Endodermal cell (in vitro differentiated cells): ENCODE measurements at places on chromosomes 6 and 20. TPM values are rescaled to one million over a fixed set of nuclear protein-coding genes. Genes with fewer than 3 reads are reported as not detected.
A peak's percentile ranks its signal among the peaks of the same experiment; 100 is the strongest.

- no peak for DNase-seq
Measured at GRCh38 chr6:149843051-149843633, 21.0 kb downstream of the LRP11 start.

- DNase-seq = no peak
Measured at GRCh38 chr20:62370115-62370806, 3.1 kb upstream of the LAMA5 start.

DNA sequence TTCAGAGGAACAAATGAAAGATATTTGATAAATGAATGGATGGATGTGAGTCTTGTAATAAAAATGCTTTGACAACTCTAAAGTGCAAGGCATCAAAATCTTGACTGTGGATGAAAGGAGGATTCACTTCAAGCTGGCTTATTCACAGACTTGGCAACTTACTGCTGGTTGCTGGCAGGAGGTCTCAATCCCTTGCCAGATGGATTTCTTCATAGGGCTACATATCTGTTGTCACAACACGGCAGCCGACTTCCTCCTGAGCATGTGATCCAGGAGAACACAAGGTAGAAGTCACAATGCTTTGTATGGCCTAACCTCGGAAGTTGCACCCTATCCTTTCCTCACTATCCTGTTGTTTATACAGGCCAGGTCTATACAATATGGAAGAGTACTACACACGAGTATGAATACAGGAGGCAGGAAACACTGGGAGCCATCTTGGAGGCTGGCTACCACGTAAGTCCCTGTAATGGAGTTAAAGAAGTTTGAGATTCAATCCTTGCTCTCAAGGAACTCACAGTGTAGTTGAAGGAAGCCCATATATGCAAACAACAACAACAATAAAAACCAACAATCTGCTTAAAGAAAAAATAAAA is 97.9 kb downstream of the ID4 start:
- no peak for DNase-seq

DNA sequence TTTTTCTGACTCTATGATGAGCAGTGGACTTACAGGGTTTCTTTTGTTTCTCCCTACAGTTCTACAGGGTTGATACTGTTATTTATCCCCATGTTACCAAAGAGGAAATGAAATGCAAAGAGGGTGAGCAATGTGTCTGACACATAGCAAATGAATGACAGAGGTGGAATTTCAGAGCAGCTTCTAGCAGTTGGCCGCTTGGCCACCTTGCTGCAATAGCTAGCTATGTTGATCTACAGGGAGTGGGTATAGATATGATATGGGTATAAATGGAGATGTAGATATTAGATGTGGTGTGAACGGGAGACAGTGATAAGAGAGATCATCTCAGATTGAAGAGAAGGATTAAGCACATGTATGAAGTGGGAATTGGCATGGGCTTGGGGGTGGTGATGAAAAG is 10.9 kb upstream of the SLC22A3 start:
- no peak for DNase-seq

DNA sequence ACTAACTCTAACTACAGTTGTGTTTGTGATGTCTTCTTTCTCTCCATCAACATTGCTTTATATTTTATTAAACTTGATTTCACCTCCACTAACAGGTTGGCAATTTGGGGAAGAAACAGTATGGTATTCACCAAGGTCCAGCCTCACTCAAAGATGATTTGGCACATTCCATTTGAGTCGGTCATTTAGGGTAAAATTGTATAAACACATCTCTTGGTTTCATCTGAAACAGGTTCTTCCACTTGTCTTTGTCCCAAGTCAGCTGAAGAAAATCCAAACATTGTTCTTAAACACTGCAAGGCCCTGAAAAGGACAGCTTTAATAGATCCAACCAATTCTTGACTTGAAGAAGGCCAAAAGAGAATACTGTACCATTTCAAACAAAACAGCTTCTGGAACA is 104.9 kb upstream of the NT5E start:
- no peak for DNase-seq

GRCh38 chr20:15370370-15370769 is 1033.0 kb upstream of the FLRT3 start:
- DNase-seq = no peak

GRCh38 chr6:40506954-40507353 is 80.2 kb downstream of the LRFN2 start:
- no peak for DNase-seq

- no peak for DNase-seq
Measured at GRCh38 chr6:51675922-51676275, 411.5 kb downstream of the PKHD1 start.

DNA sequence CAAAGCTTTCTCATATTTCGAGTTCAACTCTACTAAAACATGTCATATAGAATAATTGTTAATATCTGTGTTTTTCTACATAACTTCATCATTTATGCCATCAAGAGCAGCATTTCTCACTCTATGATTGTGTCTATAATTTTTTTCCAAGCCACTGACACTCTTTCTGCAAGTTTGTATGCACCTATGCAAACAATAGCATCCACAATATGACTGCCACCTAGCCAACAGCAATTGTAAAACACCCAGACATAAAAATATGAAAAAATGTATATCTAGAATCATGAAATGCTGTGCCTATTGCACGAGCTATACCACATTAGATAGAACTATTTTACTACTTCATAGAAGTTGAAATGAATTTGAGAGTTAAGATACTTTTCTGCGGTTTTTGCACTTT is 286.5 kb upstream of the MARCKS start:
- DNase-seq = no peak

DNA sequence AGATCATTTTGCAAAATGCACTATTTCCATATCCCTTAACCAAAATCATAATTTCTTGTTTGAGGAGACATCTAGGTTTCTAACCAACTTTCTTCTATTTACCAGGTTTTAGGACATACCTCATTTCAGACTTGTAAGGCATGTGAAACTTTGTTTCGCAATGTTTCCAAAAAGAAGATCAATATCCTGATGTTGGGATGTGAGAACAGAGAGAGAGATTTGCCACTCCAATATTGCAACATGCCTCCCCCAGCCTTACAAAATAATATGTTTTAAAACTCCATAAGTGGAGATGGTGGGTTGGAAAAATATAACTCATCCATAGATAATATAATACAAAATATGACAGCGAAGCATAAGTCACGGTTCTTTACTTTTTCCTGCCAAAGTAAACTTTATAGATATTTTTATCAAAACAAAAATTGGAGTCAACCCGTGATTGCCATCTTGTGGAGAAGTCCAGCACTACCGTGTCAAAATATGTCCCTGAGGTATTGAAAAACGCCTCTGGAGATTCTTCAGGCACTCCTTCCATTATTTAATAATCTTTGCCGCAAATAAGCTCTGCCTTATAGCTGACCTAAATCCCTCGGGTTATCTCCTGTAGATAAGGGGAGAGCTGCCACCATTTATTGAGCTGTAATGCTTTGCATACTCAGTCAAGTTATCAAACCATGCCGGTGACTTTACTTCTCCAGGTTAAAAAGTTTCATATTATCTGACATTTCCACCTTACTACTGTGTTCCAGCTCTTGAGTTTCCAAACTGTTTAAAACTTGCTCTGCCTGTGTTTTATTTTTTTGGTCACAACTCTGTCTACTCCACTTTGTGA is 534.2 kb downstream of the HACE1 start:
- DNase-seq = peak; percentile 58

GRCh38 chr20:59631751-59632540 is 27.6 kb downstream of the PHACTR3 start:
- DNase-seq = no peak

GRCh38 chr20:59495894-59496510 is 108.3 kb upstream of the PHACTR3 start:
- DNase-seq = peak; percentile 93

GRCh38 chr20:33908336-33908735 is 85.4 kb upstream of the RALY start:
- no peak for DNase-seq

GRCh38 chr6:15596186-15596896 is 66.5 kb downstream of the DTNBP1 start:
- no peak for DNase-seq

- DNase-seq = no peak
Measured at GRCh38 chr6:110609101-110609500, 132.7 kb upstream of the SLC22A16 start.

DNA sequence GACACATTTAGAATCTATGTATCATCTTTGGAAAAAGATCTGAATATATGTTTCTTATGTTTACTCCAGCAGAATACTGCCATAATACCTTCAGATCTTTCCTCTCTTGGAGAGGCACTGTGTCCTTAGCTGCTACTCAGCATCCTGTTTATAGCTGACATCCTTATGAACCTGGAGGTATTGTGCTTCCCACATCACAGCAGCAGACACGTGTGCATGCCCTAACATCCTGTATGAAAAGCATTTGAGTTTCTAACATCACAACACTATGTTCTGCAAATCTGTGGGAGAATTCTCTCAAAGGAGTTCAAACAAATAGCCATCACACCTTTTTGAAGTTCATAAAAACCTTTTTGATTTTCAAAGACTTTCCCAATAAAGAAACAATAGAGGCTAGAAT is 216.0 kb downstream of the GJA1 start:
- DNase-seq = no peak

GRCh38 chr6:112343390-112343789 is 3.7 kb upstream of the RFPL4B start:
- DNase-seq = no peak

DNA sequence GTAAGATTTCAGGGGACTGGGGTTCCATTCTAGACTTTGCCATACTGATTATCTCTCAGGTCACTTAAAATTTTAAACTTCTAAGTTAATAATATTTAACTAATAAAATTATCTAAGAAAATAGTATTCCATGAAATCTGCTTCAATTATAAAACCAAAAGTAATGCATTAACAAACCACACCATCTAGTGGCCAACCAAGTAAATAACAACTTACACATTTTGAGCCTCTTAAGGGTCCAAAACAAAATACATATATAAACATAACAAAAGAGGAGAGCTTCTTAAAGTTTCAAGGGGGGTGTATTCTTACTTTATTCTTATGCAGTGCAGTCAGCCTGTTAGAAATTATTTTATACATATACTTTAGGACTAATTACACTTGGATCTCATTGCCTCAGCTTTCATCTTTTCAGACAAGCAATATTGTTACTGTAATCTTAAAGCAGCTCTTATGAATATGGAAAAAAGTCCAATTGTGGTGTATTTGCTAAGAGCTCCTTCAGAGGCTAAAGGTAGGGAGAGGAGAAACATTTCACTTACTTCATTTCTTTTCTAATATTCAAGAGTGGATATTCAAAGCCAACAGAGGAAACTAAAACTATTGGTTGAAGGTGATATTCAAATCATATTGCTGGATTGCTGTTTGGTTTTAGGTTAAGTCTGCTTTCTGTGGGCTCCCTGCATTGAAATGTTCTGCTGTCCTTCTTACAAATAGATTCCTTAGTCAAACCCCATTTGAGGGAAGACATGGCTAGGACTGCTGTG is 199.7 kb upstream of the SIM1 start:
- no peak for DNase-seq

DNA sequence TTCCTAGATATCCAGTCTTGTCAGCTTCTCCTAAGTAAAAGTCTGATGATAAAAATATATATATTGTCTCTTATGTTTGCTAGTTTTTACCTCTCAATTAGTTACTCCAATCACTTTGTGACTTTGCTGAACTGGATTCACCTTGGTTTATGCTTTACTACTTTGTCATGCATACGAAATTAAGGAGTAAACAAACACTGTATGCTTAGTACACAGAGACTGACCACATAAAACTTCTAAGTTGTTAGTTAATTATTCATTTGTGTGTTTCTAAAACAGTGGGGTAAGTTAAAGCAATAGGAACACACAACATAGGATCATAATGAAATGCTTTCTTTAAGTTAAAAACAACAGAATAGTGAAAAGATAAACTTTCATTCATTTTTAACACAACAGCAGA is 877.3 kb upstream of the MAP3K7 start:
- DNase-seq = no peak

DNA sequence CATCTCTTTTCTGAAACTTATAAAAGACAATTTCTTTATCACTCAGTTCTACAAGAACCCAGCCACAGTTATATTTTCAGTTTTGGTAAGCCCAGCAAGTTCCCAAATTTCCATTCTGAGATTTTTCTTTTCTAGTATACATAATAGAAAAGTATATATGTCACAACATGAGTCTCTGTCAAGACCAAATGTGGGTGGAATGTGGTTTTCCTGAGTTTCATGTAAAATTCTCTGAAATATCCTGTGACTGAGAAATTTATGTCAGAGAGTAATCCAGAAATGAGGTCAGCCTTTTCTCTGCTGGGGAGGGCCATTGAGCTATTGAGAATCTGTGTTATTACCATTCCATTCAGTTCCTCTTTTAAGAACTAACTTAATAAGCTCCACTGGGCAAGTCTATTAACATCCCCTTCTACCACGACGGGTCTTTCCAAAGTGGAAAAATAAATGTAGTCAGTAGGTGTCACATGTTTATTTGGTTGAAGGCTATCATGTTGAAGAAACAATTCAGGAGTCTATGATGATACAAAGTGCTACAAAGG is 100.7 kb upstream of the HMGN3 start:
- DNase-seq = no peak

- DNase-seq = no peak
Measured at GRCh38 chr6:54204921-54205591, 93.8 kb downstream of the MLIP start.

ADTRP gene
- 0.20 TPM in 1 of 3 replicates, not detected in the others for total RNA-seq

FRK gene
- 0.73 to 2.9 TPM (median 2.8 TPM) in 3 replicates for total RNA-seq

FOXO3 gene
- 20.3 and 21.6 TPM in 2 replicates for total RNA-seq

PPP1R16B gene
- total RNA-seq = 15.3 and 17.6 TPM in 2 replicates

CHMP4B gene
- total RNA-seq = 58.3 to 81.5 TPM (median 78.2 TPM) in 3 replicates

RPL10A gene
- 1,652 and 1,719 TPM in 2 replicates for total RNA-seq

SDC4 gene
- 118 to 286 TPM (median 119 TPM) in 3 replicates for total RNA-seq

CLDN20 gene
- not detected in 2 replicates for total RNA-seq

TNFRSF6B gene
- not detected in 3 replicates for total RNA-seq

SRC gene
- 75.6 to 82.5 TPM (median 82.1 TPM) in 3 replicates for total RNA-seq
